MG63 (cell line): ENCODE measurements at places on chromosomes 4 and X. TPM values are rescaled to one million over a fixed set of nuclear protein-coding genes. Genes with fewer than 3 reads are reported as not detected.

The TMPRSS11A gene
- total RNA-seq: not detected in 2 replicates

The PNCK gene
- 0.43 TPM in 1 of 2 replicates, not detected in the other for total RNA-seq

The LGI2 gene
- total RNA-seq: 0.10 and 0.30 TPM in 2 replicates

The RNF150 gene
- 7.4 and 9.1 TPM in 2 replicates for total RNA-seq
